CD4-positive, alpha-beta T cell treated with Interleukin-6 for 4 hours (primary cell): ENCODE measurements at places on chromosomes 2 and 18.

DNA sequence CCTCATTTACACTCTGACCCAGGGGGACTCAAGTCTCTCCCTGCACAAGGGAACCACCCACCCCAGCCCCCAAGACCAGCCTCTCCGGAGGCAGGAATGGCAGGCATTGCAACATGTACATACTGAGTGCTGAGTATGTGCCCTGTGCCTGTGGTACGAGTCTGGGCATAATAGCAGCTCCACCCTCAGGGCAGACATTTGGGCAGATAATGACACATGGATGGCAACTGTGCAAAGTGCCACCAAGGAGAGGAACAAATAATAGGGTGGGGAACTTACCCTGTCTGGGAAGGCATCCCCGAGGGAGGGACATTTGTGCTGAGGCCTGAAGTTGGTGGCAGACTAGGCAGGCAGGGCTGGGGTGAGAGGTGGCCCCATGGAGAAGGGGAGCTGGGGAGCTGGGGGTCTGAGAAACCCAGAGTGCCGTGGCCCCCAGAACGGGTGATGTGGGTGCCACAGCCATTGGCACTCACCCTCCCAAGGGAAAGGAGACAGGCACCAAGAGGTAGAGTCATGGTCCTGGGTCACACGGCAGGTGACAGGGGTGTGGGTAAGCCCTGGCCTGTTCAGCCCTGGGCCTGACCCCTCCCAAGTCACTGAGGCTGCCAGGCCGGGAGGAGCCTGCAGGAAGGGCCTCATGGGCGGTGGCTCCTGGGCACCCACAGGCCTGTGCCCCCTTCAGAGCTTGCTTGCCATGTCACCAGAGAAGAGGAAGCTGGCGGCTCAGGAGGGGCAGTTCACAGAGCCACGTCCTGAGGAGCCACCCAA lies 15.7 kb upstream of the GPR17 start:
- no peak for DNase-seq

- DNase-seq = no peak
These were observed 2.8 kb upstream of the ATF2 start for GRCh38 chr2:175170659-175171304.

GRCh38 chr2:129061069-129061768 lies 742.6 kb upstream of the HS6ST1 start:
- DNase-seq = no peak

GRCh38 chr2:85601771-85602475 lies 575 bp downstream of the TMEM150A start:
- peak; percentile 26 for DNase-seq

DNA sequence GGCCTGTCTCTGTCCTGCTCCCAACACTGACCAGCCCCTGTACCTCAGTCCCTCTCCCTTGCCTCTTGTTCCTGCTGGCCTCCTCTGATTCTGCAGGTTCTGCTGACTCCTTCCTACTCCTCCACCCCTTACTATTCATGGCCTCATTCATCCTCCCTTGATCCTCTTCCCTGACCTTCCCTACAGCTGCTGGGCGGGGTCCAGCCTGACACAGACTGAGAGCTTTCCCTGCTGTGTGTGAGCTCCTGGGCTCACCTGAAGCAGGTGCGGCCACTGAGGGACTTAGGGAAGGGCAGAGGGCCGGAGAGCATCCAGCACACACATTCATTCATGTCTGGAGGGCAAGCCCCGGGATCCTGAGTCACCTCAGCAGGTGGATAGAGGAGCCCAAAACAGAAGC lies 185.6 kb downstream of the CTIF start:
- DNase-seq = no peak

DNA sequence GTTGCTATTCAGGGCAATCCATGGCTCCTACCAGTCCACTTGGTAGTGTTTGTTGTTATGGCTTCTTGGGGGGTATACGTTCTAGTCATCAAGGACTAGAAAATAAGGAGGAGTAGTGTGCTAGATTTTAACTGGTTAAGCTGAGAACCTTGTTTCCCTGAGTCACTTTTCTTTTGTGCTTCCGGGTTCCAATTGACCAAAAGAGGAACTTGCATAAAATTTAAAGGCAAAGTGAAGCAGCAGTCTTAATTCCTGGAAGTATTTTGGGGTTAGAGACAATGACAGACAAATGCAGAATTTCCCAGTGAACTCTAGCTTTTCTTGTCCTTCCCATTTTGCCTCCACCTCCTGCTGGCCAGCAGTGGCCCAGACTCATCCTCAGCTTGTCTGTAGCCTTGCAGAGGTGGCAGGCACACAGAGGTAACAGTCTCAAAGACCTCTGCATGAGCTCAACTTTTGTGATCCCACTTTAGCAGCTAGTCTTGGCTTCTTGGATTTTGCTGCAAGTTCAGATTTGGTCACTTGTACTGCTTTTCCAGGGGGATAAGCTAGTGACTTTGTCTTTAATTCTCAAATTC lies 1105.8 kb upstream of the NXPH2 start:
- no peak for DNase-seq

- DNase-seq = no peak
These were observed 1.3 kb upstream of the VWA3B start for GRCh38 chr2:98085649-98086048.

DNA sequence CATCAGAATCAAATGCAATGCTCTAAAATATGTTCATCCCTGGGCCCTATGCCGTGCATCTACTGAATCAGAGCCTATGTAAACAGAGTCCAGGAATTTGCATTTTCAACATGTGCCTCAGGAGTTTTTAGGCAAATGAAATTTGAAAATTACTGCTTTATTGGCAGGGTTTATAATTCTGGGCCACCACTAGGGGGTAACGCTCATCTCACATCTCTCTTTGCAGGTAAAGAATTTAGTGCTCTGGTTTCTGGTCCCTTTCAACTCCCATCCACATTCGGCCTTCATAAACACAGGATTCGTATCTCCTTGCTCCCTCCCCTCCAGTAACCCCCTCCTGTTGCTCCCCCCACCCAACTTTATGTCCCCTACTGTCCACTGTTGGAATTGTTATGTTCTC lies 49.3 kb downstream of the LYPD6B start:
- no peak for DNase-seq

DNA sequence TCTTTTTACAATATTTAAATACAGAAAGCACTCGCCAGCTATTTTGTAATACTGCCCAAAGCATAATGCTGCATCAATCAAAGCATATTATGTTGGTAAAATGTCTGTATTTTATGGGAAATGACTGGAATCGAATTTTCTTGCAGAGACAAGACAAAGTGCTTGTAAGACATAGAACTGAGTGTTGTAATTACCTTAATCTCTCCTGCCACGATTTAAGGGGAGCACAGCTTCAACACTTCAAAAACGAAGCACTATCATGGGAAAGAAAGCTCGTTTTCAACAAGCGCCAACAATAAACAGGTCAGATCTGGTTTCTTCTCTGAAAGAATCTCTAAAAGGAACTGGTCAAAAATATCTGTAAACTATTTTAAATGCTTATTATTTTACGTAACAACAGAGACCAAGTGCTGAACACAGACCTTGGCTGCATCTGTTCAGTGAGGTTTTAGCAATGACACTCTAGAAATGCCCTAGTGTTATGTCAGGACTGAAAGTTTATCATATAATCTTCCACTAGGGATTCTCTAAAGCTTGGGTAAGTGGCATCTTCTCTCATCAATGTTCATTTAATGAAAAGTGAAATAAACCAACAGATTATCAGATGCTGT lies 19.0 kb downstream of the RND3 start:
- no peak for DNase-seq

GRCh38 chr2:60334610-60335009 lies 218.8 kb downstream of the BCL11A start:
- no peak for DNase-seq

GRCh38 chr2:144382849-144383248 lies 137.1 kb downstream of the ZEB2 start:
- no peak for DNase-seq
